ENCODE measurements at places on chromosomes 16 and 17. TPM values are rescaled to one million over a fixed set of nuclear protein-coding genes. Genes with fewer than 3 reads are reported as not detected.
A peak's percentile ranks its signal among the peaks of the same experiment; 100 is the strongest.

The BEAN1 gene
- not detected for total RNA-seq

The TP53TG3 gene
- not detected for total RNA-seq

The RDM1 gene
- total RNA-seq: 7.0 TPM

- DNase-seq: peak; percentile 23
Measured at GRCh38 chr16:9437115-9437514, 345.7 kb downstream of the HAPSTR1 start.

DNA sequence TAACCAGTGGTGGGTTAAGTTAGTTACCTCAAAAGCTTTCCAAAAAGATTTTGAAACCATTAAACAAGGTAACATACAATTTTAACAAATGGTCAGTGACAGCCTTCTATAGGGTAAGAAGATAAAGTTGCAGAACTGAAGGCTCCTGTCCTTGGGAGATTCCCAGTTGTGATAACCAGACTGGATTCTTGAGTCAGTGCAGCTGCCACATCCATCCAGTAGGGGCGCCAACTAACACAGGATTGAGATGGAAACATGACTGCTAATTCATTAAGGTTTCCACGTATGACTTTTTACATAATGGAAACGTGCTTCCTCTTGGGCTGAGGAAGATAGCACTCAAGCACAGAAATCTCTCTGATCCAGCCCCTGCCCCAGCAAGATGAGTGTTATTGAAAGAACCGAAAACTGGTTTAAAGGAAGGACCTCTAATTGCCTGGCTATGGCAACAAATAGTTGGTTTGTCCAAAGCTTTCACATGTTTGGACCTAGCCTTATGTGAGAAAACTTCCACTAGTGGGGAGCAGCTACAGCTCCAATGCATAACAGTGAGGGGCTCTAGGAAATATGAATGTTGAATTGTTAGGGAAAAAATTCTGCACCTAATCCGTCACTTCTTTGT, 269.8 kb upstream of the MYOCD start:
- peak; percentile 53 for DNase-seq

DNA sequence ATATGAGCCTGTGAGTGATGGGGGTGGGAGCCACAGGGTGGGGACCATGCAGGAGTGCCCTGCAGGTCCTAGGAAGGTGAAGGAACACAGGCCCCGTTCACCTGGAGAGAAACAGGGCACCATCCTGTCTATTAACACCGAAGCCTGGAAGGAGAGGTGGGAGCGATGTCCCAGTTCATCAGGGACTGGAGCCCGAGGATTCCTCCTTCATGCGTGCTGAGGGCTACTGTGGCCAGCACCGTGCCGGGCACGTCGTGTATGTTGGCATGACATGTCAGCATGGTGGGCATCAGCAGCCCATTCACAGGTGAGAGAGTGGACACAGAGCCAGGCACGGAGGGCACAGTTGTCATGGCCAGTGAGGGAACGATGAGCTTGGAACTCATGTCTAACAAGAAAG, 1.4 kb downstream of the WFIKKN2 start:
- no peak for DNase-seq

- DNase-seq: peak; percentile 87
Measured at GRCh38 chr17:8740486-8740885, 4.2 kb downstream of the CCDC42 start.
